Esophagus muscularis mucosa (tissue), 4 donors: ENCODE measurements at places on chromosomes 7 and 10. TPM values are rescaled to one million over a fixed set of nuclear protein-coding genes. Genes with fewer than 3 reads are reported as not detected.

DNA sequence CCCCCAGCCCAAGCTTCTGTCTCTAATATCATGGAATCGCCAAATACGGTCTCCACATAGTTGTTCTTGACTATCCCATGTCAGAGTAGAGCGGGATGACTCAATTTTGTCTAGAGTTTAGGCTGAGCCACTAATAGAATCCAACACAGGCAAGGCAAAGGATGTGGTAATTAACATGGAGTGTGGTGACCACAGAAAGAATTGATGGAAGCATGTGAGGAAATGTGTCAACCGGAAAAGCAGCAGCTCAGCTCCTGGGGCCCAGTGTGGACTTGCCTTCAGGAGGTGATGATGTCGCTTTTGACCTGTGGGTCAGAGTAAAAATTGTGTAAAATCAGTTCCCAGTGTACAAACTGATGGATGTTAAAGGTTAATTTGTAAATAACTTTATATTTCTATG lies 139.3 kb upstream of the KLF6 start:
- DNase-seq: no peak

DNA sequence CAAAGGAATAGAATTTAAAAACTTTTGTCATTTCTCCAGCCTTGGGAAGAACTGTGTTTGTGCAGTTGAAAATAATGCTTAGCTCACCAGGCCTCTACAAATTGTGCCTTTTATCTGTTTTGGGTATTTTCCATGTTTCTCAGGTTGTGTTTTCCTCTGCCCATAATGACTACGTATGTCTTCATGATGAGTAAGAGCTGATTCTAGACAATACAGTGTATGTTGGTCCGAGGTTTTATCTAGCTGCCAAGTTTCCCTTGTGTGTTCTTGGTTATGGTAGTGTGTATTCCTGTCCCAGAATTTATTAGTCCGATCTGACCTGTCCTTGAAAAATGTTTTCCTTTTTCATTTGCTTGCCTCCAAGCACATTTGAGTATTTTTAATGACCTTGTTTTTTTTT lies 83.7 kb upstream of the GLCCI1 start:
- no peak for DNase-seq

DNA sequence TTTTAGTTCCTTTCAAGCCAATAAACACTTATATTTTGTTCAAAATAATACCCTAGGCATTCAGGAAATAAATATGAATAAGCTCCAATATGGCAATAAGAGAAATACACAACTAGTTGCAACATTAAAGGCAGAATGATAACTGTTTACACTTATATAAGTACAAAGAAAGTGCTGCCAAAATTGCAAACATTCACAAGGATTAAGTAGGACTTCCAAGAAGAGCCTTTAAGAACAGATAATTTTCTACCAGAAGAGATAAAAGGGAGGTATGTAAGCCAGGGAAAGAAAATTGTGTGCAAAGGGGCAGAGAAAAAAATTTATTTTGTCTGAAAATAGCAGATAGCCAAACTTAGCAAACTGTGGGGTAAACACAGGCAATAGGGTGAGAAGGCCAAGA lies 83.8 kb downstream of the CTNNA3 start:
- DNase-seq: no peak

Gene SPDYE9
- not detected for total RNA-seq

DNA sequence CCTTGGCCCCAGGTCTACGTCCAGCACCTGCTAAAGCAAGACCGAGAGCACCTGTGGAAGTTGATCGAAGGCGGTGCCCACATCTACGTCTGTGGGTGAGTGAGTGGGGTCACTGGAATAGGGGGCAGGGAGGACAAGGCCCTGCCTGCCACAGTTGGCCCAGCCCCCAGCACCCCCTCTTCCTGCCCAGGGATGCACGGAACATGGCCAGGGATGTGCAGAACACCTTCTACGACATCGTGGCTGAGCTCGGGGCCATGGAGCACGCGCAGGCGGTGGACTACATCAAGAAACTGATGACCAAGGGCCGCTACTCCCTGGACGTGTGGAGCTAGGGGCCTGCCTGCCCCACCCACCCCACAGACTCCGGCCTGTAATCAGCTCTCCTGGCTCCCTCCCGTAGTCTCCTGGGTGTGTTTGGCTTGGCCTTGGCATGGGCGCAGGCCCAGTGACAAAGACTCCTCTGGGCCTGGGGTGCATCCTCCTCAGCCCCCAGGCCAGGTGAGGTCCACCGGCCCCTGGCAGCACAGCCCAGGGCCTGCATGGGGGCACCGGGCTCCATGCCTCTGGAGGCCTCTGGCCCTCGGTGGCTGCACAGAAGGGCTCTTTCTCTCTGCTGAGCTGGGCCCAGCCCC lies 8.1 kb downstream of the TMEM120A start:
- DNase-seq: no peak

Gene HOXA7
- total RNA-seq: 0.46 TPM

DNA sequence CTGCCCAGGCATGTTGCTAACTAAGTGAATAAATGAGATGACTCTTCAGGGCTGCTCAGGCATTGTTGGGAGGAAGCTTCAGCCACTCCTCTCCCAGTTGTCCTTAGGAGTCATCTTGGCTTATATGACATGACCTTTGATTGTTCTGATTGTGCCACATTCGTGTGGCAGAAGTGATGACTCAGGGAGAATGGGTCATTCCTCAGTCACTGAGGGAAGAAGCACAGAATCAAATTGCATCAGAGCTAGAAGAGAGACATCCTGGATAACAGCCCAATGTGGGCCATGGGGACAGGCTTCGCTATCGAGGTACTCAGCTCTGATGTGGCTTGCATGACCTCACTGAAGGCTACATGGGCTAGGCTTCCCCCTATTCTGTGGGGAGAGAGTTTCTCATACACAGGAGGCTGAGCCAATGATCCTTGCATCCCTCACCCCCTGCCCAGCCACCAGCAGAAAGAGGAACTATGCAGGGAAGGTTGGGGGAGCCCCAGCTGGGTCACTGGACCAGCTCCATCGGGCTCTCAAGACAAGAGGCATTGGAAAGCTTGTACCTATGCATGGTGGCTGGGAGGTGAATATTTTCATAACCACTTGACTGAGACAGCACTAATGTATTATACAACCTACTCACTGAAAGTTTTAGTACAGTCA lies 6.0 kb upstream of the HMX3 start:
- no peak for DNase-seq

Gene SYT15
- total RNA-seq: 7.4 TPM

DNA sequence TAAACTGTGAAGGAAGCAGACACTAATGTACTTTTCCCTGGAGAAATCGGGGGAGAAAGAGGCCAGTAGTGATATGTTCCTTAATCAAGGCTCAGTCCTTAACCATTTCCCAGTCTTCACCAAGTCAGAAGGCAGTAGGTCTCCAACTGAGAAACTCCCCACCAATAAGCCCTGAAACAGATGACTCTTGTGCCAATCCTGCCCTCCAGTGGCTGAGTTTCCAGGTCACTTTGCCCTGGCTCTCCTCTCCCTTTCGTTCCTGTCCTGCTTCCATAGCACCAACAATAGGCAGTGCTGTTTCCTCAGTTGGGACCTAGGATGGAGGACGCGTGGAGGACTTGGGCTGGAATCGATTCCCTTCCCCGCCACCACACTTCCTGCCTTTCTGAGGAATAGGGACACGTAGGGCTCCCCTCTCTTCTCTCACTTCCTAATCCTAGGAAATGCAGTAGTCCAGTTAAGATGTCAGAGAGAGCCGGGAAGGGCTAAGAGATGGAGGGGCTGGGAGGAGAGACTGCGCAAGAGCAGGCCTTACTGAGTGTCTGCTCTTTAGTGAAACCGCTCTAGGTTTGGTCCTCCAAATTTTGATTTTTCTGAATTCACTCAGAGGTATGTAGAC lies 23.4 kb downstream of the ATOH7 start:
- DNase-seq: no peak

DNA sequence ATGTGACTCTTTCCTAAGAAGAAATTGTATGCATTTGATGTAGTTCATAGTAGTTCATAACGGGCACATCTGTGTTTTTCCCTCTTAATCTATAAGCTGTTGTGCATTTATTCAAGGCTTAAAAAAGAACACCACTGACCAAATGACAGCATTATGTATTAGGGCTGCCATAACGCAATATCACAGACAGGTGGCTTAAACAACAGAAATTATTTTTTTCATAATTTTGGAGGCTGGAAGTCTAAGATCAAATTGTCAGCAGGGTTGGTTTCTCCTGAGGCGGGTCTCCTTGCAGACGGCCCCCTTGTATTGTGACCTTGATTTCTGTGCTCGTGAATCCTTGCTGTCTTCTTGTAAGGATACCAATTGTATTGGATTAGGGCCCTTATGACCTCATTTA lies 627 bp upstream of the SSMEM1 start:
- no peak for DNase-seq

Gene ABCB1
- 7.6 TPM for total RNA-seq

GRCh38 chr10:7986851-7987250 lies 67.6 kb upstream of the GATA3 start:
- no peak for DNase-seq

GRCh38 chr7:96157856-96158255 lies 164.0 kb downstream of the SLC25A13 start:
- DNase-seq: no peak

GRCh38 chr7:45007571-45008328 lies 7.7 kb downstream of the CCM2 start:
- no peak for DNase-seq
